ENCODE measurements at places on chromosomes 1 and 21. TPM values are rescaled to one million over a fixed set of nuclear protein-coding genes. Genes with fewer than 3 reads are reported as not detected.
A peak's percentile ranks its signal among the peaks of the same experiment; 100 is the strongest.

- peaks cover 9% of the 10 kb centered on the region for H3K4me1 ChIP-seq
- H3K36me3 ChIP-seq = no peaks in the 10 kb centered on the region
- H3K4me3 ChIP-seq = no peak overlapping the region
- no peaks in the 10 kb centered on the region for H3K27me3 ChIP-seq
These were observed 369.5 kb upstream of the LYPLAL1 start for GRCh38 chr1:218804014-218804785.

CALML6 gene
- total RNA-seq = 0.29 TPM

DNA sequence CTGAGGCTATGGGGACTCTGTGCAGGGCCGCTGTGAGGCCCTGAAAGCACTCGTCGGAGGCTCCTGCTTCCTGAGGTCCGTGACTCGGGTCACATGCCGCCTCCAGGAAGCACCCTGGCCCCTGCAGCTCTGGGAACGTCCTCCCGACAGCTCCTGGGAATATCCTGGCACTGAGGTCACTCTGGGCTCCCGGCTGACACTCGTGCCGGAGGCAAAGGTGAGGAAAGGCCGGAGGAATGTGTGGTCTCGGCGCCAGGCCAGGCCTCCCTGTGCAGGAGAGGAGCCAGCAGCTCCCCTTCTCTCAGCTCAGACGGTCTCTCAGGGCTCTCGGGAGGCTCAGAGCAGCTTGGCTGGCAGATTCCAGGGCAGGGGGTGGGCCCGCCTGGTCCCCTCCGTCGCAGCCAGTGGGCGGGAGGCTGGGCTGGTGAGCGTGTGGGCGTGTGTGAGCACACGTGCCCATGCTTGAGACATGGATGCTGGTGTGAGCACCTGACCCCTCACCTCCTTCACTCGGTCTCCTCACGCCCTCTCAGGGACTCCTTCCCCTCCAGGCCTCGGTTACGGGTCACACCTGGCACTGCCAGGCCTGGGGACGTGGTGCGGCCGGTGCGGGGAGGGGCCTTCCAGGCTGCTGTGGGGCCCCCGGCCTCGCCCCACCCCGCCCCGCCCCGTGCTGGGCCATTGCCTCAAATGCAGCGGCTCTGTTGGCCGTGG lies 5.5 kb upstream of the RNF223 start:
- DNase-seq = peak; percentile 98
- H3K27me3 ChIP-seq = no peaks in the 10 kb centered on the region
- no peak overlapping the region for H3K27ac ChIP-seq
- peak overlapping the region; percentile 48 for H3K4me3 ChIP-seq
- H3K36me3 ChIP-seq = no peaks in the 10 kb centered on the region

CYP4X1 gene
- 0.59 TPM for total RNA-seq

DNA sequence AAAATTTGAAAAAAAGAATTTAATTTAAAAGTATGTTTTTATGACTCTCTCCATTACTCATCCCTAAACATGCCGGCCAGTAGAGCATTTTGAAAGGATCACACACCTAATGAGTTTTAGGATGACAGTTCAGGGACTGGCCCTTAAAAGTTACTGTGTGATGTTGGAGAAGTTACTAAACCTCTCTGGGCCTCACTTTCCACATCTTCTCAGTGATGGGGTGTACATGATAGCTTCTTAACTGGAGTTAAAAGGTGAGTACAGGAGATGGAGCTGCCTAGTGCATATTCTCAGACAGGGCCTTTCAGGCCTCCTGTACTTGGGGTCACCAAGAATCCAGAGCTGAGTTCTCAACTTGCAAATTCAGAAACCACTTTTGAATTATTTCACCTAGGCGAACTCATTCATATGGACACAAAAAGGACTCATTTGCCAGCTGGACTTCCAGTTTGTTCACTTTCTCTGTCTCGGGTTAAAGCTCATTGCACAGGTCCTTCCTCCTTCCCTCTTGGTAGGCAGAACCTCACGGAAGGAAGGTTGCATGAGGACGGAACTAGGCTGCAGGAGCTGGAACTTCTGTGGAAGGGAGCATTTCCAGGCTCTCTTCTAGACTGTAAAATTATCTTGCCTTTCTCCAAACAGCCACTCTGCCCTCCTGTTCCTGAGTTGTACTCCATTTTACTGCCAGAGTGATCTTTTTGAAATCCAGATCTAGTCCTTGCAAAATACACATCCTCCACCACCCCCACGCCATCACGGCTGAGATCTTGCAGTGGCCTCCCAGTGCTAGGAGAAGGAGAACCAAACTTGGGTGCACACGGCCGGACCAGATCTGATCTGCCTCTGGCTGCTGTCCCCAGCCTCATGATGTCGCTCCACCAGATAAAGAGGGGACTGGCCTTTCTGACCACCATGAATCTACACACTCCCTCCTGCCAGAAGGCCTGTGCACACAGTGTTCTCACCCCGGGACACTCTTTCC lies 4.3 kb upstream of the SLC30A1 start:
- no peaks in the 10 kb centered on the region for H3K36me3 ChIP-seq
- peaks cover 28% of the 10 kb centered on the region for H3K4me1 ChIP-seq
- DNase-seq = no peak
- H3K4me3 ChIP-seq = no peak overlapping the region

RGL1 gene
- total RNA-seq = 24.6 TPM

DNA sequence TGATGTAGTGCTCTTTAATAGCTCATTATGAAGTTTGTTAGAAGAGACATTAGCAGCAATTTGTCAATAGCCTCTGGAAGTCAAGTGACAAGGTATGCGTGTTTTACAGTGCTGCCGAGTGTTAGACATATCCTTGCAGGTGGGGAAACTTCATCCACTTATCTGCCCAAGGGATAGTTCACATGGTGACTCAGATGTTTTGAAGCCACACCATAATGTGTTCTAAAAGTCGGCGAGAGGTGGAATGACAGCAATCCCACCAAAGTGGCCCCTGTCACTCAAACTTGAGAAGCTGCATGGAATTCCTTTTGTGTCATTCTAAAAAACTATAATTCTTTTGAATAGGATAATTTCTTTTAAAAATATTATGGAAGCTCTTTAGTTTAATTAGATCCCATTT lies 98.1 kb downstream of the RUNX1 start:
- no peak overlapping the region for H3K27ac ChIP-seq
- H3K36me3 ChIP-seq = no peaks in the 10 kb centered on the region
- no peaks in the 10 kb centered on the region for H3K4me1 ChIP-seq
- no peaks in the 10 kb centered on the region for H3K27me3 ChIP-seq

CLCA1 gene
- total RNA-seq = not detected

GRCh38 chr1:156682166-156682890 lies 5.1 kb upstream of the NES start:
- H3K27ac ChIP-seq = no peak overlapping the region
- H3K4me1 ChIP-seq = peaks cover 20% of the 10 kb centered on the region
- peak; percentile 58 for DNase-seq
- H3K27me3 ChIP-seq = peaks cover 20% of the 10 kb centered on the region
- H3K4me3 ChIP-seq = no peak overlapping the region

DNA sequence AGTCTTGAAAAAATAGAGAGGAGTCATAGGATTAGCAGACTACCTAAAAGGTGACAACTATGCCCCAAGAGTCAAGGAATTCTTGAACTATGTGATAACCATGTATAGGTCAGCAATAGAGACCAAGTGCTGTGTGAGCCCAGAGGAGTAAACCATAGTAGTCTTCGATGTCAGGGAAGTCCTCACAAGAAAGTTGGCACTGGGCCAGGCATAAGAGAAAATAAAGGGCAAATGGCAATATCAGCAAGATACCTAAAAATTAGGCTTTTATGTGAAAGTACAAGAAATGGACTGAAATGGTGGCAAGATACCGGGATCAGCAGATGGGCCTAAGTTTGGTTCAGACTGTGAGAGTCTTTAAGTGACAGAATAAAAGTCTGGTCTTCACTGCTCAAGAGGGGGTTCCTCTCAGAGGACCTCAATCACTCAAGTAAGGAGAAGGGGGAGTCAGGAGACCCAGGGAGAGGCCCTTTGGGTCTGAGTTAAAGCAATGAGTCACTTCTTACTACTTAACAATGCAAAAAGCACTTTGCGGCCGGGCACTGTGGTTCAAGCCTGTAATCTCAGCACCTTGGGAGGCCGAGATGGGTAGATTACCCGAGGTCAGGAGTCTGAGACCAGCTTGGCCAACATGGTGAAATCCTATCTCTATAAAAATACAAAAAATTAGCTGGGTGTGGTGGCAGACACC lies 95.0 kb downstream of the TEX35 start:
- DNase-seq = no peak
- H3K4me1 ChIP-seq = peaks cover 50% of the 10 kb centered on the region
- H3K27me3 ChIP-seq = no peaks in the 10 kb centered on the region
- peak overlapping the region; percentile 87 for H3K27ac ChIP-seq
- no peak overlapping the region for H3K4me3 ChIP-seq
- no peaks in the 10 kb centered on the region for H3K36me3 ChIP-seq
